Stimulated activated CD4-positive, alpha-beta T cell treated with anti-CD3 and anti-CD28 coated beads, Interleukin-15, amount 100 ng/mL, for 1 hour (primary cell): ENCODE measurements at places on chromosomes 16 and 17.

DNA sequence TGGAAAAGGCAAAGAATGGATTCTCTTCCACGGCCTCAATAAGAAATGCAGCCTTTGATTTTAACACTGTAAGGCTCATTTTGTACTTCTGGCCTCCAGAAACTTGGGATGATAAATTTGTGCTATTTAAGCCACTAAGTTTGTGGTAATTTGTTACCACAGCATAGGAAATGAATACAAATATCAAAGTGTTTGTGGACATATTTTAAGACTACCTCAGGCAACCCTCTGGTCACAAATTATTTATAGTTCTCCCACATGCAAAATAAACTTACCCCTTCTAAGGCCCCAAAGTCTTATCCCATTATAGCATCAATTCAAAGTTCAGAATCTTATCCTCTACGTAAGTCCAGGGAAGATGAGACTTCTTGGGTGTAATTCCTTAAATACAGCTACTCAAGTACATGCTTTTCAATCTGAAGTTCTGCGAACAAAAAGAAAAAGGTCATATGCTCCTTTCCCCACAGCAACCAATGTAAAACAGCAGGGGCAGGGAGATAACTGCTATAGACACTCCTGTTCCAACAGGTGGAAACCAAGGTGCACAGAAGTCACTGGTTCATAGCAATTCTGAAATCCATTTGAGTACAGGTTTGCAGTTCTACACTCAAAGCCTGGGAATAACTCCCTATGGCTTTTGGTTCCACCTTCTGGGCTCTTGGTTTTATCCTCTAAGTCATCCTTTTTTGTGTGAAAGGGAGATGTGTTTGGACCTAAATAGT is 5.4 kb upstream of the EFCAB13 start:
- DNase-seq, result no peak

DNA sequence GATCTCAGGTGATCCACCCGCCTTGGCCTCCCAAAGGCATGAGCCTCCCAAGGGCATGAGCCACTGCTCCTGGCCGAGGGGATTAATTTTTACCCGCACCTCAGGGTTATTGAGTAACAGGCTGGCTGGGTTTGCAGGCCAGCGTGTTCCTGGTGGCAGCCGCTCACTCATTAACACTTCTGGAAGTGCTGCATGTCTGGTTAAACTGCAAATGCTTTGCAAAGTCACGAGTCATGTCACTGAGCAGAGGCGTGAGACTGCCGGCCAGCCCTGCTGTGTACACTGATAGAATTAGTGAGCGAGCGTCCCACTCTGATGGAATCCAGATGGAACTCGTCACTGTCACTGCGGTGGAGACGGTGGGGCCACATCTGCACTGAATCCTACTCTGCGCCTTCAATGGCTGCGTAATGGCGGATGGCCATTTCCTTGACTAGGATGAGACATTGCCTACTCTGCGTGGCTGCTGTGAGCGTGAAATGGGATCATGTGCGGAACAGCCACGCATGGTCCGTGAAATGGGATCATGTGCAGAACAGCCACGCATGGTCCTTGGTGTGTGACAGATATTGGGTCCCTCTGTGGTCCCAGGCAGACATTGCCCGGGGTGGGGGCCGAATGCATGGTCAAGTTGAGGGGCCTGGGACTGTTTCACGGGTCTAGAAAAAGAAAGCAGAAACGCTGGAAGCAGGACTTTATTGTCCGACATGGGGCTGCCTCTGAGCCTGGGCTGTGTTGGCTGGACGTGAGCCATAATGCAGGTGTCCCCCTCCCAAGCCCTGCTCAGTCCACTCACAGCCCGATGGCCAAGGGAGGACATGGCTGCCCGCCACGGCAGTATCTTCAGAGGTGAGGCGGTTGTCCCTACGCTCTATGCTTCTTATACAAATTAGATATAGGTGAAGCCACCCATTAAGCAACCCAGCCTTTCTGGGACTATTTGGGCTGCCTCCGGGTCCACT is 740 bp upstream of the SLC5A10 start:
- no peak for DNase-seq

DNA sequence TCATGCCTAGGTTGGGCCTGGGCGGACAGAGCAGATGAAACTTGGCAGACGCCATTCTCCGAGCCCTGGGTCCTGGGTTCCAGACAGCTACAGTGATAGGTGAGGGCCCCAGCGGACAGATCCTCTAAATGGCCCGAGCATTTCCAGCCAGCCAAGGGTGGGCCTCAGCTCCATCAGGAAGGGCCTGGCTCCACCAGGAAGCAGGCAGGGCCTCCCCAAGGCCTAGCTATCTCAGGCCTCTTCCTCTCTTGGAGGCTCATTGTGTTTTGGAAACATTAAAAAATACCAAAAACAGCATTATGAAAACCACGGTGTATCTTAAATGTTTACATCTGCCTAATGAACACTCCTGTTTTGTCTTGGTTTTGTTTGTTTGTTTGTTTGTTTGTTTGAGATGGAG is 38.2 kb upstream of the SBK1 start:
- DNase-seq, result no peak

- DNase-seq, result no peak
Observed at GRCh38 chr17:7623661-7624060, 4.0 kb downstream of the SAT2 start.

GRCh38 chr17:78154903-78155811 is 9.0 kb downstream of the C17orf99 start:
- no peak for DNase-seq

- DNase-seq, result no peak
Observed at GRCh38 chr17:9987779-9988585, 82.9 kb upstream of the RCVRN start.

DNA sequence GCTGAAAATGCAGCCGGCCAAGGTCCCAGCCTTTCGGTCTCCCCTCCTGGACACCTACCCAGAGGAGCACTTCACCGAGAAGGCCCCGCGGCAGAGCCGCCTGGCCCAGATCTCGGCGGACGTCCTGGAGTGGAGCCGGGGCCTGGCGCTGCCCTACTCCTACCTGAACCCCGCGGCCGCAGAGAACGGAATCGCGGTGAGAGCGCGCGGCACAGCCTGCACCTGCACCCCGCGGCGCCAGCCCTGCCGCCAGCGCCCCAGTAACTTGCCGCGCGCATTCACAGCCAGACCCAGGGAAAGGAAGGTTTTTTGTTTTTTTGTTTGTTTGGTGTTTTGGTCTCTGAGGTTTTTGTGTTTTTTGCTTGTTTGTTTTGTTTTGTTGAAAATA is 15.2 kb downstream of the ALOX12B start:
- no peak for DNase-seq

DNA sequence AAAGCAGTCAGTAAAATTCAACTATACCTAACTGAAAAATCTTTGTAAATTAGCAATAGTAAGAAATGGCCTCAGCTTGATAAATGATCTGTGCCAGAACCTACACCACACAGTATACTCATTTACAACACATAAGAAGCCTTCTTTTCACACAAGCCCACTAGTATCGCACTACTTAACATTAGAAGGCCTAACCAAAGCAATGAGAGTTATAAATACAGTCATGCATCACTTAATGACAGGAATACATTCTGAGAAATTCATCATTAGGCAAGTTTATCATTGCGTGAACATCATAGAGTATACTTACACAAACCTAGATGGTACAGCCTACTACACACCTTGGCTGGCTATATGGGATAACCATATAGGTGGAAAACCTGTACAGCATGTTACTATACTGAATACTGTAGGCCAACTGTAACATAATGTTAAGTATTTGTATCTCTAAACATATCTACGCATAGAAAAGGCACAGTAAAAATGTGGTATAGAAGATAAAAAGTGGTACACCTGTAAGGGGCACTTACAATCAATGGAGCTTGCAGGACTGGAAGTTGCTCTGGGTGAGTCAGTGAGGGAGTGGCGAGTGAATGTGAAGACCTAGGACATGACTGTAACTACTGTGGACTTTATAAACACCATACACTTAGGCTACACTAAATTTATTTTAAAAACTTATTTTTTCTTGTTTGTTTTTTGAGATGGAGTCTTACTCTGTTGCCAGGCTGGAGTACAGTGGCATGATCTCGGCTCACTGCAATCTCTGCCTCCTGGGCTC is 126.5 kb upstream of the CORO6 start:
- DNase-seq, result no peak

DNA sequence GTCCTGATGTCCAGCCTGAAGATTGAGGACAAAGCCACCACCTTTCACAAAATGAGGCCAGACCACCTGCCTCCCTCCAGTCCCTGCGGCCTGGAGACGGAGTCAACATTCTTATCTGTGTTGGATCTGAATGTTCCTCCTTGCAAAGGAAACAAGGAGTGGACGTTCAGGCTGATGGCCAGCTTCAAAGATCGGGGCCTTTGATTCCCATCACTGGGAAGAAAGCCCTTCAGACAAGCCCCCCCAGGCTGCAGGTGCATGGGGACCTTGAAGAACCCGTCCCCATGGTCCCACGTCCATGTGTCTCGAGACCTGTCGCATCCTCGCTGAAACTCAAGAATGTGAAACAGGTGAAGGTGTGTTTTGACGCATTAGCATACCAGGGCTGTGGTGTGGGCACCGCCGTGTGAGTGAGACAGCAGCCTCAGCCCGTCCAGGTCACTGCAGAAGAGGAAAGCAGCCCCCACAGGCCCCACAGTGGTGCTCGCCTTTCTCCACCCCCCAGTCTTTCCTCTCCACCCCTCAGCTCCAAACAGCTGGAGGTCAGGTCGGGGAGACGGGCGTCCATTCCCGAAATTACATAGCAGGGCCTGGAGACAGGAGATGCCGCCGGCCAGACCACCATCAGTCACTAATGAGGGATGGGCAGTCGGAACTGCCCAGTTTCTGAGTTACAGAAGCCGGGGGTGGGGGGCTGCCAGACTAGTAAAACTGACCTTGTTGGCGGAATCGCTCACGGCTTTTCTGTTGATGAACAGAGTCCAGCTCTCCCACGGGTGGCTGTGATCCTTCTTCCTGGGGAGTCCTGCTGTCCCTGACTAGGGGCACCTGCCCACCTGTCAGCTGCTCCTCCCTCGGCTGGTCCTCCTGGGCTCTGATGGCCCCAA is 877 bp upstream of the CSNK1D start:
- DNase-seq, result no peak

GRCh38 chr16:78903237-78903636 is 697.3 kb downstream of the MAF start:
- no peak for DNase-seq

GRCh38 chr16:23724096-23724784 is 11.2 kb upstream of the ERN2 start:
- DNase-seq, result no peak

DNA sequence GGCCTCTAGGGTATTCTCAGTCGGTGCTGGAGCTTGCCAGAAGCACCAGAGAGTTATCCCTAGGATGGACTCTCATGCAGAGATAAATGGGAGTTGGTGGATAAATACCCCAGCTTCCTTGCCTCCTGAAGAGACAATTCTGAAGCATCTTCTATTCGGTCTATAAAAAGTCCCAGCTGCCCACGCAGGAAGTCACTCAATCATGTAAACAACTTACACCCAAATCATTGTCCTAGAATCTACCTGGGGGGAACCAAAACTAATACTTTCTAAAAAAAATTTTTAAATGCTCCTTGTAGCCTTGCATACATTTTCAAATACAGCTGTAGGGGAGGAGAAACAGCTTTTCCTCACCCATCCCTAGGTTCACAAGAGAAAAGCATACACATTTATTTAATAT is 66.6 kb upstream of the ELAC2 start:
- no peak for DNase-seq

GRCh38 chr16:583470-583814 is 6.4 kb upstream of the RAB40C start:
- no peak for DNase-seq

GRCh38 chr17:60664022-60664421 is 13.6 kb upstream of the BCAS3 start:
- no peak for DNase-seq

- DNase-seq, result no peak
Observed at GRCh38 chr16:89596957-89597649, 16.3 kb upstream of the DPEP1 start.

DNA sequence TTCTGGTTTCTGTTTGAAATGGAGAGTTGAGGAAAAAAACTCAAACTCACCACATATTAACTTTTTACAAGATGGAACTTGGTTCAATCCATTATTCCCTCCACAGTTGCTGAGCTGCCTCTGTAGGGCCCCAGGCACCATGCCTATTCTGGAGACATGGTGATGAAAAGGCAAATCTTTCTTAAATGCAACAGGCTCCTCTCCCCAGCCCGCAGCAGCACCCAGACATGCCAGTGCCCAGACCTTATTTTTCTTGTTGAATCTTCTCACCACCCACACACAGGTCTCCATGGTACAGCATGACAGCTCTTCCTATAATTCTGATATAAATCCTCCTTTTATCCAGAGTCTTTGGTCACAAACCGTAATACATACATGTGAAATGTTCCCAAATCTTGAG is 7.6 kb downstream of the CYTH1 start:
- DNase-seq, result no peak

DNA sequence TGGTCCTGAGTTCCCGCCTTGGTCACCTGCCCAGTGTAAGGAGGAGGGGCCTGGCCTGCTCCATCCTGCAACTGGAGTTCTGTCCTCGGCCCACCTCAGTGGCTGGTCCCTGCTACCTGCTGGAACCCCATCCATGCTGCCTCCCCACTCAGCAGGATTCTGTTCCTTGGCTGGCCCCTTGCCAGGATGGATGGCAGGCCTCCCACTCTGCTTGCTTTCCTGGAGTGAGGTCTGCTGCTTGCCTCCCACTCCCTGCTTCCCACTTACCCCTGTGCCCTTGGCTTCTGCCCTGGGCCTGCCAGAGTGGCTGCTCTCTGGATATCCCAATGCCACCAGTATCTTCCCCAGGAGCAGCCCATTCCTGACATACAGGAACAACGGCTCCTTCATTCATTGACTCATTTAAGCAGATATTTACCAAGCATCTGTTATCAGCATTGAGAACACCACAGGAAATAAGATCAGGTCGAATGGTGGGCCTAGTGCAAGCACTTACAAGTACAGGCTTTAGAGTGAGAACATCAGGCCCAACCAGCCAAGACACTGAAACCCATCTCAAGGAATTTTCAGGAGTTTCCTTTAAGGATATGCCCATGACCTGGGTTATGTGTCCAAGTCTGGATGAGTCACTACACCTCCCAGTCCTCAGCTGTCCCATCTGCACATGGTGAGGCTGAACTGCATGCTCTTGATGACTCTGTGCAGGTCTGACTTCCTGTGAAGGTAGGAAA is 17.0 kb upstream of the RPRML start:
- no peak for DNase-seq

DNA sequence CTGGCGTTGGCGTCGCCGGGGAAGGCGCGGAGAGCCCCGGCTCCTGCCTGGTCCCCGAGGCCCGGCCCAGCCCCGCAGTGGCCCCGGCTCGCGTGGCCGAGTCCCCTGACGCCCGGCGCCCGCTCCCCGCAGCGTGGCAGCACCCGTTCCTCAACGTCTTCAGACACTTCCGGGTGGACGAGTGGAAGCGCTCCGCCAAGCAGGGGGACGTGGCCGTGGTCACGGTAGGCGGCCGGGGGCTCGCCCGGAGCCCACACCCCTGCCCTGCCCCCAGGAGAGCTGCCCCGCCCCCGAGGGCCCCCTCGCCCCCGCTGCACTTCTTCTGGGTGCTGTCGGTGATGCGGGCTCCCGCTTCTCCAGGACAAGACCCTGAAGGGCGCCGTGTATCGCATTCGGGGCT is 466 bp downstream of the WDR90 start:
- no peak for DNase-seq

DNA sequence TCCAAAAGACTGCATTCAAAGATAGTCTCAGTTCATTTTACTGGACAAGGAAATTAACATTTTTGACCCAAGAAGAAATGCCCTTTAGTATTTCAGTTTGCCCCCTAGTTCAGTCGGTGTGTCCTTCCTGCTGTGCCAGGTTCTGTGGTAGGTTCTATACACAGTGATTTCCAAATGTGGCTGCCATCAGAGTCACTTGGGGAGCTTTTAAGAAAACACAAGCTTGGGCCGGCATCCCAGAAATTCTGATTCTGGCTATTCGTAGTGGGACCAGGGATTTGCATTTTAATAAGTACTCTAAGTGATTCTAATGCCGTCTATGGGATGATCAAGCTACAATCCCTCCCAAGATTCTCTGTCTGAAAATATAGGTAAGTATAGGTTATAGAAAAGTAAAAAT is 10.2 kb downstream of the RSPRY1 start:
- DNase-seq, result no peak
